Stimulated activated CD4-positive, alpha-beta T cell treated with anti-CD3 and anti-CD28 coated beads, Interleukin-1b, Interleukin-23, amount 100 ng/mL, for 4 hours (primary cell): ENCODE measurements at places on chromosomes 2 and 18.

GRCh38 chr18:35661483-35662146 lies 80.1 kb downstream of the GALNT1 start:
- no peak for DNase-seq

- DNase-seq, result no peak
These were observed 9.6 kb downstream of the PTRHD1 start for GRCh38 chr2:24783641-24784040.

DNA sequence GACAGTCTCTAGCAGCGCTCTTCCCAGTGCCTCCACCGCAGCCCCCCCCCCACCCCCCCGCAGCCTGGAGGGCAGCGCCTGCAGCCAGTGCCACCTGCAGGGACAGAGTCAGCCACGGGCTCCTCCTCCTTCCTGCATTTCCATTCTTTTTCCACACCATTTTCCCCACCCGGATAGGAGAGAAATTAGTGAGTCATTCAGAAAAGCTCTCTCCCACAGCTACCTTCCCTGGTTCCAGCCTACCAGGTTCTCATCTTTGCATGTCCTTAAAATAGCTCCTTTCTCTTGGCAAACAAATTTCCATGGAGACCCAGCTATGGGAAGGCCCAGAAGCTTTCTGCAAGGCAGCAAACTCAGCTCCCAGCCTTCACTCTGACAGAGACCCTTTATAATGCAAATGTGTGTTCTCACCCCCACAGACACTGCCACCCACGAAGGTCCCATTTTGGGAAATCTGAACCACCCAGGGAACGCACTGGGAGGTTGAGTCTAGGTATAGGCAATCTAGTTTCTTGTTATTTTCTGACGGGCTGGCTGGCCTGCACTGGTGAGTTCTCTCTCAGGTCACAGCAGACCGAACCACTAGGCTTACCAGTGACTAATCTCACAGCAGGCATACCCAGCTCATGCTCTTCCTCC lies 41.8 kb upstream of the ATG16L1 start:
- no peak for DNase-seq

DNA sequence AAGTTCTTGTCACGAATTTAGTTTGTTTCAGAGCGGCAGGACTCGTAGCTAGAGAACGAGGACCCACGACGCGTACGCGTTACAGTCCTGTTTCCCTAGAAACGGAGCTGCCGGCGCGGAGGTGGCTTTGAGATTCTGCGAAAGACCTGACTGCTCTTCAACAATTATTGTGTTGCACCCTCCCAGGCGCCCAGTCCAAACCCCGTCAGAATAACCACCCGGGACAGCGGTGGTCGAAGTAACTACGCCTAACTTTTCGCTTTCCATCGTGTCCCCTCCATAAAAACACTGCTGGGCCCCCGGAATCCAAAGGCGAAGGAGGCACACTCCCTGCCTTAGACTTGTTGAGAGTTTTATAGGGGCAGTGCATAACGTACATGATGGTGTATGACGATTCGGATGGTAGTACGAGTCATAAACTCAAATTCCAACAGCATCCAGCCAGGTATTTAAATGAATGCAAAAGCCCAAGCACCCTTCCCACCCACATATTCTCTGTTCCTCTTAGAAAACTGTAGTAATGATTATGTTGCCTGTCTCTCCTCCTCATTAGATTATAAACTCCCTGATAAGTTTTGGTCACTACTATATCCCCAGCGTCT lies 651 bp upstream of the STAM2 start:
- no peak for DNase-seq
